ENCODE measurements at places on chromosomes 6 and 20.

GRCh38 chr20:18091623-18092022 lies 33.9 kb upstream of the OVOL2 start:
- no peak for DNase-seq

DNA sequence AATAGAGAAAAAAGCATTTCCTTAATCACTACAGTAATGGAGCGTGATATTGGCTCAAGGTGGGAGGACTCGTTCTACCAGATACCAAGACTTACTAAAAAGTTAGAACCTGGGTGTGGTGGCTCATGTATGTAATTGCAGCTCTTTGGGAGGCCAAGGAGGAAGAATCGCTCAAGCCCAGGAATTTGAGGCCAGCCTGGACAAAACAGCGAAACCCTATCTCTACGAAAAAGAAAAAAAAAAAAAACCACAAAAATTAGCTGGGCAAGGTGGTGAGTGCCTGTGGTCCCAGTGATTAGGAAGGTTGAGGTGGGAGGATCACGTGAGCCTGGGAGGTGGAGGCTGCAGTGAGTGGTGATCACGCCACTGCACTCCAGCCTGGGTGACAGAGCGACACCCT lies 24.0 kb upstream of the ATRN start:
- DNase-seq: no peak

- no peak for DNase-seq
Observed at GRCh38 chr6:168865522-168865921, 388.1 kb downstream of the THBS2 start.

DNA sequence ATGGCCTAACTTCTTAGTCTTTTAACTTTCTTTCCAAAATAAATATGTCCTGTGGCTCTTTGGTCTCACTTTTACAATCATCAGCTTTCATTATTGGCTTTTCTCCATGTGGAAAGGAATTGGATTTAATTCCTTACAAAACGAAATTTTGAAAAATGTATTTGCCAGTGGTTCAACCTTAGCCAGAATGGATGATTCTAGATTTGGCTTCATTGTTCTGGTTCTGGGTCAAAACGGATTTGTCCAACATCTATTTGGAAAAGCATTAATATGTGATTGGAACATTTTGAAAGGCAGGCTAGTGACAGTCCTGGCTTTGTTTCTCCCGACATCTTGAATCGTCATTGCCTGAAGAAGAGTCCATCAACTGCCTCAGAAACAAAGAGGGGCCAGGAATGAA lies 59.2 kb downstream of the TENT5A start:
- no peak for DNase-seq

DNA sequence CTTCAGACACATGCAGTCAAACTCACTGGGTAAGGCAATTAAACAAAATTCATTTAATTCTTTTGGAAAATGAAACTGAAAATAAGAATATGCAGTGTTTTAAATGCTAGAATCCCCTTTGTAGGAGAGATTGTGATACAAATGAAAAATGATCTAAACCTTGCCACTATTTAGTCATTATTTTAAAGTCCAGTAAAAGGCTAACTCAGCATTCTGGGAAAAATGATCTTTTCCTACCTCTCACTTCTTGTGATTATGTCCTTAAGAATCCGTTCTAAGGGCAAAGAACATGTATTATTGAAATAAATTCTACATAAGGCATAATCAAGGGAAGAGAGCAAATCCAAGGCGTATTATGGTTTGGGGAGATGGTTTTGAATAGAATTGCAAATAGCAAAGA lies 46.4 kb downstream of the TINAG start:
- no peak for DNase-seq

DNA sequence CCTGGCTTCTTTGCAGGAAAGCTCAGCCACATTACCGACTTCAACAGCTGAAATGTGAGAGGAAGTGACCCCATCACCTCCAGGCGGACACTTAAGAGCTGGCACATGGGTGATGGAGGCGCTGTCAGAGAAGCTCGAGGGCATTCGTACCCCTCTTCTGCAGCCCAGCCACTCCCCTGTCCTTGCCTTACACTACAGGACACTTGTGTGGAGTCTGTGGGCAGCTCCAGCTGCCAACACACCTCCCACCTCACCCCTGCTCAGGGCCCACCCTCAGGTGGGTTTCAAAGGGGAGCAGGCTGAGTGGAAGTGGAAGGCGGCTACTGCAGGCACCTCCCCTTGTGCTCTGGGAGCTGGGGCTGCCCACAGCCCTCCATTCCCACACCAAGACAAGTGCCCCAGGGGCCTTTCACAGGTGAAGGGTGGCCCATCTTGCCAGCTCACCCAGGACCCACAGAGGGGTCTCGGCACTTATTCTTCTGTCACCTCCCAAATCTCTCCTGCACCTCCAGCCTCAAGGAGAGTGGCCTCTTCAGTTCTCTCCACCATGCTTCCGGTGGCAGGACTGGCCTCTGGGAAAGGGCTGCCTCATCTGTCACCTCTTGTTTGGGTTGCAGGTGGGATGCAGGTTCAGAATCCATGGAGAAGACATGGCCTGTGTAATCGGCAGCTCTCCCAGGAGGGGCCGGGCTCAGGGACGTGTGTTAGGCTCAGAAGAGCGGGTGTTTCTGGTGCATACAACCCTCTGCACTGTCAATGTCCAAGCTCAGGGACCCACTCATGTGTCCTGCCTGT lies 49.8 kb downstream of the IRF4 start:
- DNase-seq: no peak

DNA sequence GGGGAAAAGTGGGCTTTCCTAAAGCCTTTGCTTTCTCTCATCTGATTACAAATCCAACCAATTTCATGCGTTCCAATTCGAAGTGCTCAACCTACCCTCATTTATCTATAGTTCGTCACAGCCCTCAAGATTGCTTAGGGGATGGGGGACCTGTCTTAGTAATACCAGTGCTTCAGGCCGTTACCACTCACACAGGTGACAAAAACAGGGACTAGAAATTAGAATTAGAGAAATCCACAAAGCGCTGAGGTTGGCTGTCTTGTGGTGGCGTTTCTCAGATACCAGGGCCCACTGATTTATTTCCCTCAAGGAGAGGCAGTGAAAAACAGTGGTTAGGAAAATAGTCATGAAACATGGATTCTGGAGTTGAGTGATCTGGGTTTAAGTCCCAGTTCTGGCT lies 121.6 kb upstream of the SPACA1 start:
- no peak for DNase-seq

DNA sequence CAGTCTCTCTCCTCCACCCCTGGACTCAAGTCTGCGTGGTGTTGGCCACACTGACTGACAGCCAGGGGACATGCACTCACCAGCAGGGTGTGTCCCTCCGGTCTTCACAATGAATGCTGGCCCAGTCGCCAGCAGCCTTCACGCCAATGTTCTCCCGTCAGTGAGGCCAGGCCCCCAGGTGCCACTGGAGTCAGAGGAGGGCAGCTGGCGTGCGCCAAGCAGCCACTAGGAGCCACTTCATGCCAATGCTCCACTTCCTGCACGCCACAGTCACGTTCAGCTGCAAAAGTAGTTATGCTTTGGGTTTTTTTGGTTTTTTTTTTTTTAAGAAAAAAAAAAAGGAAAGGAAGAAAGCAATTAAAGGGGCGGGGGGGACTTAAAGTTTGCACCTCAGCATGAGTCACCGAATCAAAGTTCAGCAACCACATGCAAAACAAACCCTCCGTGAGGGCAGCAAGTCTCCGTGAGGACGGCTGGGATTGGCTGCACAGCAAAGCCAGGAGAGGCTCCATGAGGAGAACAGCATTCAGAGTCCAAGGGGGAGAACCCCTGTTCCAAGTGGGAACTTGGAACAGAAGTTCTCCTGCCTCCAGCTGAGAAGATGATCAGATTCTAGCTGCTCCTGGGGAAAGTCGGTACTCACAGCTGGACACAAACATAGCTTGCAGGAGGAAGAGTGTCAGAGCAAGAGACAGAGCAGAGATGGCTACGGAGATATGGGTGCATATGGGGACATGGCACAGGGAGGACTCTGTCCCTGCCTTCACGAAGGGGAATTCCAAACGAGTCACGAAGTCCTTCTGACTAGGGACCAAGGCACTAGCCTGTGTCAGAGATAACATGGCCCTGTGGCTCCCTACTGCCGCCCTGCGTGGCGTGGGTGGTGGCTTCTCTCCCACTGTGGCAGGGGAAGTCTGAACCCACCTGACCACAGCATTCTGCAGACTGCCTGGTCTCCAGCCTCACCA lies at the start of gene ZC3H12D:
TSS of gene ZC3H12D (minus strand) at position 282 of the 968 bp plus-strand sequence. CDS start 10,471 bp downstream, outside the sequence.
- no peak for DNase-seq

DNA sequence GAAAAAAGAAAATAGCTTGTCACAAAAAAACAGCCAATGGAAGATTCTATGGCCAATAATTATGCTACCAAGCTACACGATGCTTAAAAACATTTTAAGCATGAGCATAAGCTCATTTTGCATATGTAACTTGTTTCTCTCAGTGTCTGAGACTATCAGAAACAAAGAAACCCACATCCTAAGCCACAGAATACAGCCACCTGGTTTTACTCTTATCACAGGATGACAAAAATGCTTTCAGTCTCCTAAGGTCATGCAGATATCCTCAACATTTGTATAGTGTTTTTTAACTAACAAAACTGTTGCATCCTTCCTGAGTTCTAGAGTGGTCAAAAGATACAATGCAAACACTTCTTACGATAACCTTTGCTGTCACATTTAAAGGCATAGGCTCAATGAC lies 172.1 kb upstream of the RUNX2 start:
- DNase-seq: no peak
